Fibroblast of skin of right biceps (primary cell): ENCODE measurements at places on chromosomes 2 and 18.
A peak's percentile ranks its signal among the peaks of the same experiment; 100 is the strongest.

DNA sequence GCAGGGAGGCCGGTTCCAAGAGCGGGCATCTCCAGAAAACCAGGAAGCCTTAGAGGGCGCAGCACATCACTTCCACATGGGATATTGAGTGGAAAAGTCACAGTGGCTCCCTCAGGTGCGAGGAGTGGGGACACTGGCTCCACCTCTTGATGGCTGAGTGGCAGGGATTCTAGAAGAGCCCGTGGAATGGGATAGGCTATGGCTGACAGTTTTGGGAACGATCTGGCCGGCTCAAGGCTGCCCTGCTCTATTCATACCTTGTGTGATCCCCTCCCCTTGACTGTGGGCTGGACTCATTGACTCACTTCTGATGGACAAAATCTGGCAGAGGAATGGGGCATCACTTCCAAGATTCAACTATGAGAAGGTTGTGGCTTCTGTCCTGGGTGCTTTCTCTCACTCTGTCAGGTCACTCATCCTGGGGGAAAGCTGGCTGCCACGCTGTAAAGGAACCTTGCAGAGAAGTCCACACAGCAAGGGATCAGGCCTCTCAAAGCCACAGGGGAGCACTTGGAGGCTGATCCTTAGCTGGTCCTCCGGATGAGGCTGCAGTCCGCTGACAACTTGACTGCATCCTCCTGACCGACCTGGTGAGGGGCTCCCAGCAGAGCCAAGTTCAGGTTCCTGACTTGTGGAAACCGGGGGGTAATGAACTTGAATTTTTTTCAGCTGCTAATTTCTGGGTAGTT, 46.7 kb upstream of the HS6ST1 start:
- DNase-seq, result peak; percentile 43

DNA sequence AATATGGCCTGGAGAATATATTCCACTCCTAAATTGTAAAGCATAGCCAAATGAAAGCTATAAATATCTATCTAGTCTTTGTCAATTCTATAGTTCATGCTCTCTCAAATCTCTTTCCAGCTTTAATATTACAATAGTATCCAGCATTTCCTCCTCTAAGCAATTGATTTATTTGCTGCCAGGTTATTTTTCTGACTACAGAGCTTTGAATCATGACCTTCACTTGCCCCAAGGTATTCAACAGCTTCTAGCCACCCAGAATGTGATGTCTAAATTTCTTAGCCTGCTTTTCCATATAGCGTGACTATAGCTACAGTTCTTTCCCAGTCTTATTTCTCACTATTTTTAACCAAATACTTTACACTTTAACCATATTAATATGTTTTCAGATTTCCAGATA, 1287.6 kb downstream of the LRP1B start:
- DNase-seq, result no peak

DNA sequence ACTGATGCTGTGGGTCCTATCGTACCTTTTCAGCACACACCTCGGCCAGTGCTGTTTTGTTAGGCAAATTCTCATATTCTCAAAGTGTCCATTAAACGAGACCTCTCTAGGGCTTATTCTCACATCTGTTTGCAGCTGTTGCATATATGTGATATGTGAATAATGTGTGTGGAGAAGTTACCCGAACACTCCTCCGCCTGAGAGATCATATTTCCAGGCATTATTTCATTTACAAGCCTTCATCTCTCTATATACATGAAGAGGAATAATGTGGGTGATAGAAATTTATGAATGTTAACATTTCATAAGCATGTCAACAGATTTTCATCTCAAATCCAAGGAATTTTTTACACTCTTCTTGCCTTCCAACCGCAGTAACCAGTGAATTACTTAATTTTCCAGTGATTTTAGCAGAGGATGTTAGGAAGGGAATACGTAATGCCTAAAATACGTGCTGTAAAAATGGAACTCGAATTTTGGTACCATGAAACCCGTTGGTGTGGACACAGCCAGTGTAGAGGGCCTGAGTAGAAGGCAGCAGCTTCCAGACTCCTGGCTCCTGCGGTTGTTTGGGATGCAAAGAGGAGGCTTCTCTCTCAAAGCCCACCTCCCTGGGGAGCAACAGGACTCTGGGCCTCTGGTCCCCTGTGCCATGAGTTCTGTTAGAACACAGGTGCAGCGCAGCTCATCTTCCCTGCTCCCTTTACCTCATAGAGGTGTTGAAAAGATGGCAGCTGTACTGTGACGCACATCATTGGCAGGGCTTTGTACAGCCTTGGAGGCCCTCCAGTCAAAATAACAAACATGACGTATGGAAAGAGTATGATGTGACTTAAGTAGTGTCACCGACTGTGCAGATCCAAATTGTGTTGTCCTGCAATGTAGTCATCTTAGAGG, 280.1 kb downstream of the NEDD4L start:
- peak; percentile 30 for DNase-seq

DNA sequence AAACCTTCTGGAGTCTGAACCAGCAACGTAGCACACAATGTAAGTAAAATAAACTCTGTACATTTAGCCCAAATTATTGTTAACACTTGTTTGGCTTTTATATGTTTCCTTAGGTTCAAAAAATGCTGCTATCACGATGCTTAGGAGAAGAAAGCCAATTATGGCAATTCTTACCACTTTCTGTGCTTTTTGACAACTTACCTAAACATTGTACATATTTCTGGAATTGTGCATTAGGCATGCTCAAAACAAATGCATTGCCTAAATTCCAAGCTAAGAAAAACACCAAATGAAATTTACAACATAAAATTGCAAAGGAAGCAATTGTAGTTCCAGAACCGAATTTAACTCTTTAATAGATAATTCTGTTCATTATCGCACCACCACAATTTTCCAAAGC, 585.6 kb upstream of the DSEL start:
- no peak for DNase-seq

GRCh38 chr2:767944-768343, 90.7 kb upstream of the TMEM18 start:
- no peak for DNase-seq

- peak; percentile 90 for DNase-seq
Measured at GRCh38 chr18:21053127-21053526, 58.5 kb downstream of the ROCK1 start.

DNA sequence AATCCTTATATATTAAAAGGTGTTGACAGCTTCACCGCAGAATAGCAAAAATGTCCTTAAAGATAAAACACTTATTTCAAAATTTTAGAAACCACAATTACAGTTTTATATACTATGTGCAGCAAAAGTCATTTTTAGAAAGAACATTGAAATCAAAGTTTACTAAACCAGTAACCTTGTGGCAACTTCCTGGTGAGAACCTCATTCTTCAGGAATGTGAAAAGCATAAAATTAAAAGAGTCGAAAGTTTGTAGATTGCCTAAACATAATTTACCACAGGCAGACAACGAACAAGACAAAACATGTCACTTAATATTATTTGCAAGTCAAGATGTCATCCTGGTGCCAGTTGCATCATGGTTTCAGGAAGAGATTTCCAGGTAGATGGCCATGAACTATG, 108.3 kb upstream of the NRP2 start:
- DNase-seq, result peak; percentile 86

GRCh38 chr2:1494906-1495305, 81.6 kb downstream of the TPO start:
- no peak for DNase-seq

GRCh38 chr2:75603477-75603876, 42.7 kb upstream of the EVA1A start:
- DNase-seq, result no peak

GRCh38 chr2:156343096-156343939, 10.8 kb upstream of the NR4A2 start:
- DNase-seq, result no peak

DNA sequence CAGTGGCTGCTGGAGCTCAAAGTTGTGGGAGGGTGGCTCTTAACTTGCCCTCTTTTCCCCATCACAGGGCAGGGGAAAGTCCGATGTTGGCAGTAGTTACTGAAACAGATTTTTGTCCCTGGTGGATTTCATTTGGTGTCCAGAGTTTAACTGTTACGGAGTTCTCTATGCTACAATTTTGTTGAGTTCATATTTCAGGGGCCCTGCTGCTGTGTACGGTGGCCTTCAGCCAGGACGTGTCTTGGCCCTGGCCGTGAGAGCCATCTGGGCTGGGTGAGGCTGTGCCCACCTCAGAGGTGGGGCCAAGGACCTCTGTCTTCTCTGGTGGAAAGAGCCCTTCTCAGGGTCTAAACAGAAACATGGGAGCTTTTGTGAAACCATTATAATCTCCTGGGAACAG, 67.4 kb downstream of the SH3YL1 start:
- DNase-seq, result no peak

GRCh38 chr2:37390777-37391176, 46.3 kb downstream of the QPCT start:
- no peak for DNase-seq

DNA sequence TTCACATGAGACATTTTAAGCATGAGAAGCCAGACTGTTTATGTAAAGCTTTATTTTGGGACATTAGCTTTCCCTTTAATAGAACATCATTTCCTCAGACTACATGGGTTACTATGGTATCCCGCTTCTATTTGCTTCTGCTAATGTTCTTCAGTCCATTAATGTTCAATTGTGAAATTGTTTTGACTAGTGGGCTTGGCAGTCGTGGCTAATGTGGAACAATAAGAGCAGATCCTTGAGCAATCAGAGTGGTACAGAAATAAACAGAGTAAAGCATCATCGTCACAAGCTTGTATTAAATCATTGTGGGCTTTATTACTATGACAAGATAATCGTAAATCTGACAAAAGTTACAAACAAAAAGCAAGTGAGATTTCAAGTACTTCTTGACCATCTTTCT, 60.2 kb downstream of the PDE1A start:
- peak; percentile 18 for DNase-seq

GRCh38 chr2:227365833-227366232, 13.3 kb downstream of the TM4SF20 start:
- DNase-seq, result no peak

GRCh38 chr2:120677221-120677620, 58.4 kb upstream of the GLI2 start:
- DNase-seq, result no peak

- DNase-seq, result no peak
Measured at GRCh38 chr2:121038031-121038430, 247.0 kb downstream of the TFCP2L1 start.

GRCh38 chr2:234579231-234579962, 82.5 kb upstream of the ARL4C start:
- DNase-seq, result peak; percentile 57

- no peak for DNase-seq
Measured at GRCh38 chr2:20419007-20419576, 27.8 kb upstream of the RHOB start.

DNA sequence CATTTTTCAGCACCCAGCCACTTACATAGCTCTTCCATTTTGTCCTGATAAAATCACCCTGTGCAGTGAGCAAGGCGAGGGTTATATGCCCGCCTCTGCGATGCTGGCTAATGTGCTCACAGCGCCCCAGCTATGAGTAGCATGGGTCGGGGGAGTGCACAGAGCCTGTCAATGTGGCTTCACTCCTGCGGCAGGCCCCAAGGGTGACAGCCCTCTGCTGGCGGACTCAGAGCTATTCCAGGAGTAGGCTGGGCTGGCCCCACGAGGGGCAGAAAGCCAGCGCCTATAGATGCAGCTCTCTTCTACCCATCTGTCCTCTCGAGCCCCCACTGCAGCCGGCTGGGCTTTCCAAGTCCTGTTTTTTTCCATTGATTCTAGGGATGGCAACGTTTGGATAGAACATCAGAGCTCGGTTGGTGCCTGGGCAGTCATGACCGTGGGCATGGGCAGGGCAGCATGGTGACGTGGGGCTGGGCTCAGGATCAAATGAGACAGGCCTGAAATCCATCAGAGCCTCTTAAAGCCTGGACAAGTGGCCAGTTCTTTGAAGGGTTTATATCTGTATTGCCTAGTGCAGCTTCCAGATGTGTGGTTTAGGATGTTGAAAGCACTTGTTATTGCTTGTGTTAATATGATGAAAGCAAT, 134.7 kb downstream of the MCFD2 start:
- DNase-seq, result no peak

GRCh38 chr18:35868915-35869314, 103.6 kb upstream of the RMP24 start:
- DNase-seq, result no peak

- DNase-seq, result no peak
Measured at GRCh38 chr2:176832086-176832485, 380.5 kb upstream of the HNRNPA3 start.

DNA sequence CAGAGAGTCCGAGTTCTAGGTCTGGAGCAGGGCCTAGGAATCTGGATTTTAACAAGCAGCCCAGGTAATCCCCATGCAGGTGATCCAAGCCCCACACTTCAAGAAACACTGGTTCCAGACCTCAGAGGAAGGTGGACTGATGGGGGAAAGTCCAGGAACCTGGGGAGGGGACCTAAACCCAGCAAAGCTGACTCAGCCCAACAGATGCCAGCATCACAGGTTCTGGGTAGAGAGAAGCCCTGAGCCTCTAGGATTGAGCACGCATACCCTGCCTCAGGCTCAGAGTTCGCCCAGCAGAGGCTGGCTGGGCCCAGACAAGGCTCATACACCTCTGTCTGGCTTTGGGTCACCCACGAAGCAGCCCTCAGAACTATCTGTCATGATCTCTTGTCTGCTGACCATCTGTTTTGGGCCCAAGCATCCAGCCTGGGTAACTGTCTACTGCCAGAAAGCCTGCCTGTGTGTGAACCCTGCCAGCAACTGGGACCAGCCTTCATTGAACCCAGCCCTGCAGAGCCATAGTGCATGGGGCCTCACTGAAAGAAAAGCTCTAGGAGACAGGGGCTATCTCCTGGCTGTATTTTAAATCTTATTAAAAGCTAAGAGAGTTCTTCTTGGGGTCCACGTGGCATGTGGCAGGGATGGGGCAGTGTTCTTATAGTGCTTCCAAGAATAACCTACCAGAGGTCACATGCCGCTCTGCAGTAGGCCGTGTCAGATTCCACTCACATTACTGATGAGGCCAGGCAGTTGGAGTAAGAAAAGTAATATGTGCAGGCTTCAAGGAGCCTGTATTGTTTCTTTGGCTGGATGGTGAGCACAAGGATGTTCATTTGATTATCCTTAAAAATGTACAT, 7.4 kb downstream of the TMEM127 start:
- no peak for DNase-seq

DNA sequence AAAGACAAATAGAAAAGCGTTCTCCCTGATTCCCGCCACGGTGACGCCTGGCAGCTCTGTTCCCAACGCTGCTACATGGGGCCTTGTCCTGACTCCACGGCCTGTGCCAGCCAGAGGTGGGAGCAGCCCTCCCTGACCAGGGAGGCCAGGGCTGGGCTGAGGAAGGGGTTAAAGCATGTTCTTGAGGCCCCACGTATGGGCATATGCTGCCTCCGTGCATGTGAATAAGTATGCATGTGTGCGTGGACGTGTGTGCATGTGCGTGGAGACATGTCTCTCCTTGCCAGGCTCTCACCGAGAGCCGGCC, 1.6 kb upstream of the SNED1 start:
- no peak for DNase-seq

GRCh38 chr18:31103423-31103822, 1.2 kb upstream of the DSC2 start:
- no peak for DNase-seq

GRCh38 chr2:42764901-42765300, 966 bp upstream of the OXER1 start:
- no peak for DNase-seq

- peak; percentile 86 for DNase-seq
Measured at GRCh38 chr2:161165266-161165665, 5.0 kb downstream of the TANK start.

- peak; percentile 35 for DNase-seq
Measured at GRCh38 chr18:53755914-53756609, 468.4 kb downstream of the MBD2 start.

- no peak for DNase-seq
Measured at GRCh38 chr2:202577250-202578183, 57.3 kb upstream of the FAM117B start.
